ENCODE measurements at places on chromosomes 4 and X.

DNA sequence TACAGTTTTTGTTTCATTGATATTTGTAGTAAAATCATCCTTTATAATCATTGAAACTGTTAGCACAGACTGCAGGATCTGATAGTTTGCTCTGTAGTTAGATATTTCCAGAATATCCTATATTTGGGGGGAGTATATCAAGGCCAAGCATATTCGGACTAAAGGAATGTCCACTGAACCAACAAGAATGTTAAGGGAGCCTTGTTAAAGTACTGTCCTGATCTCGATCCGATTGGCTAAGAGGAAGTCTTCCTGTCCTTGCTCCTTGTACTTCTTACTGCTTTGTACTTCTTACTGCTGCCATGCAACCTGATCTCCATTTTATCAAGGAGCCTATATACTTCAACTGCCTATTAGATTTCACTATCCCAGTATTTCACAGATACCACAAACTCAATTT, 449.3 kb downstream of the RPA4 start:
- no peak for DNase-seq

- no peak for DNase-seq
Measured at GRCh38 chr4:118910221-118910620, 21.6 kb downstream of the SYNPO2 start.

DNA sequence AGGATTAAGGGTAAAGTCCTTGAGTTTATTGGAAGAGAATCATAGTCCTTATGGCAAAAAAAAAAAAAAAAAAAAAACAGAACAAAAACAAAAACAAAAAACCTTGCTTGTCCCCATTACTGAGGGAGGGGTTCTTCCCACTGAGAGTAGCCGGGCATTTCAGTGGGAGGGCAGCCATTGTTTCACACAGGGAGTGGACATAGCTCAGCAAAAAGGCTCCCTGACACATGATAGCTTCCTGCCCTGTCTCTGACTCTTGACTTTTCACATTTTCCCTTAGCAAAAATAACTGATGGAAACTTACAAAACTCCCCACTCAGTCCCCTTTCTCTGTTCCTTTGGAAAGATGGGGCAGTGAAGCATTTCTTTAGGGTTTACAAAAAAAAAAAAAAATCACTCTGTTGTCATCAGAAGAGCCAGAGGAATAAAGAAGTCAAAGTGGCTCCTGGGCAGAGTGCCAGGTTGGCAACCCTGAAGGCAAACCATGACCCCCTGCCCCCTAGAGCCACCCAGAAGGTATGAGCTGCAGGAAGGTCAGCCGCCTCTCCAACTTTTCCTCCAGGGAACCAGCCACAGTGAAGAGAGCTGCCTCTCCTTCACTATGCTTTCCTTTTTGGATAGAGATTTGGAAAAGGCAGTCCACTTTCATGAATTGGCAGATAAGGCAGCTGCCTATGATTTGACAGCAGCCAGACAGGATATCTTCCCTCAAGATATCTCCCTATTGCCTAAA, 170.6 kb downstream of the KDR start:
- DNase-seq, result no peak

- DNase-seq, result no peak
Measured at GRCh38 chr4:99852199-99852749, 35.6 kb downstream of the DAPP1 start.

GRCh38 chr4:13142191-13142590, 341.9 kb downstream of the RAB28 start:
- DNase-seq, result no peak

- DNase-seq, result no peak
Measured at GRCh38 chrX:84248226-84248625, 60.2 kb upstream of the RPS6KA6 start.
